Endothelial cell of umbilical vein (primary cell): ENCODE measurements at places on chromosomes 4 and X.

DNA sequence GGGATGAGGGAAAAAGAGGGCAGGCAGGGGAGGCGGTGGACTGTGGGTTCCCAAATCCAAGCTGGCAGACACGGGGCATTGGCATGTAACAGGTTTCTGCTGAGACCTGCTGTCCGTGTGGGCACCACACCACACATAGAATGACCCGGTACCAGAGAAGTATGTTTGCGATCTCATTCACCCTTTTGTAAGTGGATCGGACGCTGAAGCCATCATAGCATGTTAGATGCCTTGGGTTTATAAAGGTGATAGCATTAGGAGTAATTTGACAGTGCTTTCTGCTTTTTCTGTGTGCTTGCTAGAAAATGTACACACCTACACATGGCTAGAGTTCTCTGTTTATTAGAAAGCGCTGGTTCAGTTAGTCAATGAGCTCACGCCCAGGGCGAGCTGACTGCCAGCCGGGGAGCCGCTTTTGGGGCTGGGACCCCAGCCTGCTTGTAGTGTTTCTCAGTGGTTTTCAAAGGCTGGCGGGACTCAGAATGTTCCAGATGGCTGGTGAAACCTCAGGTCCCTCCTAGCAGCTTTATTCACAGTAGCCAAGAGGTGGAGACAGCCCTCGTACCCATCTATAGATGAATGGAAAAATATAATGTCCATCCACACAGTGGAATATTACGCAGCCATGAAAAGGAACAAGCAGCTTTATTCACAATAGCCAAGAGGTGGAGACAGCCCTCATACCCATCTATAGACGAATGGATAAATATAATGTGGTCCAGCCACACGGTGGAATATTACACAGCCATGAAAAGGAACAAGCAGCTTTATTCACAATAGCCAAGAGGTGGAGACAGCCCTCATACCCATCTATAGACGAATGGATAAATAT, 579 bp downstream of the IL3RA start:
- DNase-seq = peak; percentile 51

GRCh38 chr4:78766650-78767049, 9.5 kb upstream of the BMP2K start:
- no peak for DNase-seq

GRCh38 chr4:138800421-138800820, 215.2 kb upstream of the NOCT start:
- no peak for DNase-seq

- DNase-seq = peak; percentile 28
Measured at GRCh38 chrX:27186671-27187070, 276.5 kb downstream of the PPP4R3C start.

GRCh38 chrX:95762716-95763115, 921.9 kb upstream of the DIAPH2 start:
- no peak for DNase-seq
